ENCODE measurements at places on chromosomes 5 and 9. TPM values are rescaled to one million over a fixed set of nuclear protein-coding genes. Genes with fewer than 3 reads are reported as not detected.

SHOC1 gene
- total RNA-seq, result not detected

PCDHGA12 gene
- 1.2 TPM for total RNA-seq

SEMA4D gene
- total RNA-seq, result 32.3 TPM

STX17 gene
- 44.8 TPM for total RNA-seq

NMUR2 gene
- 0.80 TPM for total RNA-seq

GRCh38 chr9:80644044-80644443, 1045.3 kb downstream of the TLE1 start:
- no peaks in the 10 kb centered on the region for H3K27me3 ChIP-seq
- H3K36me3 ChIP-seq, result no peaks in the 10 kb centered on the region
- DNase-seq, result no peak
- H3K4me3 ChIP-seq, result no peak overlapping the region
- H3K4me1 ChIP-seq, result no peaks in the 10 kb centered on the region

DNA sequence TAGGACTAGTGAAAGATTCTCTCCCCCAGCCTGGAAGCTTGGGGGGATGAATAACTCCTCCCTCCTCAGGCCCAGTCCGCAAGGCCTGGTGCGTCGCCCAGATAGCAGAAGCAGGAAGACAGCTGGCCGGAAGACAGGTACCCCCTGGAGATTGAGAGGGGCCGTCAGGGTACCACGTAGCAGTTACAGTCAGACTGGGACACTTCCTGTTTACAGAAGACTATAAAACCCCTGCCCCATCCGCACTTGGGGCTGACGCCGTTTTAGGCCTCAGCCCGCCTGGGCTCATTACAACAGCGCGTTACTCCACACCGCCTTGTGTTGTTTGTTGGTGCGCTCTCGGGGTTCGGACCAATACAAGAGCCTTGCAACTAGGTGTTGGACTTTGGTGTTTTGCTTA, 15.4 kb downstream of the SEMA6A start:
- peaks cover 39% of the 10 kb centered on the region for H3K4me1 ChIP-seq
- H3K27ac ChIP-seq, result no peak overlapping the region
- H3K36me3 ChIP-seq, result peaks cover 14% of the 10 kb centered on the region
- no peak overlapping the region for H3K4me3 ChIP-seq
- H3K27me3 ChIP-seq, result no peaks in the 10 kb centered on the region
- DNase-seq, result no peak

- DNase-seq, result no peak
- H3K4me3 ChIP-seq, result no peak overlapping the region
- H3K27me3 ChIP-seq, result no peaks in the 10 kb centered on the region
Measured at GRCh38 chr5:154895606-154896561, 37.5 kb downstream of the CNOT8 start.

DNA sequence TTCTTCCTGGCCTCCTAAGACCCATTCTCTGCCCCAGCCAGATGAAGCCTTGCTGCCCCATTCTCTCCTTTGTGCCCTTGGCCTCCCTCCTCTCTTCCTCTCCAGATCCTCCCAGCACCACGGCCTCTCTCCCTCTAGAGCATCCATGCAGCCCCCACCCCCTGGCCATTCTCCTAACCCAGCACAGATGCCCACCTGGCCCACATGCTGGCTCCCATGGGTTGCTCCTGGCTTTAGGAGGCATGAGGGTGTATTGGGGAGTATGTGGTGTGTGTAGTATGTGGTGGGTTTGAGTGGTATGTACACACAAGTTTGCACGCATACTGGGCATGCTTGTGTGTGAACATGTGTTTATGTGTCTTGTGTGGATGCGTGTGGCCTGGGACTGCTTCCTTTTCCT, 47.1 kb downstream of the FOXI1 start:
- DNase-seq, result no peak
- no peaks in the 10 kb centered on the region for H3K4me1 ChIP-seq
- no peak overlapping the region for H3K27ac ChIP-seq

DNA sequence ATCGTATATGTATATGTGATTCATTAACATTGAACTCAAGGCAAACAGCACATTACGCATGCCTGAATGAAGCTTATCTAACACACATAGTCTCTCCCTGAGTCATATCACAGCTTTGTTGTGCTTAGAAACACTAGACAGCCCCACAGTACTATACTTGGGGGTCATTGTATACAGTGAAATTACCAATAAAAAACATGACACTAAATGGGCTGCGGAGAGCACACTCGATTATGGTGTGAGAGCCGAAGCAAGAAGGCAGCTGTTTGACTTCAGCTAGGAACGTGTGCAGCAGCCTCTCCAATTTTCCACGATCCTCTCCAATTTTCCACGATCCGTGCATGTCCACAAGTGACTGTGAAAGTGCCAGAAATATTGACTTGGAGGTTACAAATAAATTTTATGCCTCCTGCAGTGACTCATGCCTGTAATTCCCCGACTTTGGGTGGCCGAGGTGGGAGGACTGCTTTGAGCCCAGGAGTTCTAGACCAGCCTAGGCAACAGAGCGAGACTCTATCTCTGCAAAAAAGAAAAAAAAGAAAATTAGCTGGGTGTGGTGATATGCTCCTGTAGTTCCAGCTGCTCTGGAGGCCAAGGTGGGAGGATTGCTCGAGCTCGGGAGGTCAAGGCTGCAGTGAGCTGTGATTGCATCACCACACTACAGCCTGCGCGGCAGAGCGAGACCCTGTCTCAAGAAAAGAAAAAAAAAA, 102.4 kb downstream of the DAPK1 start:
- peak overlapping the region; percentile 3 for H3K4me3 ChIP-seq
- DNase-seq, result no peak
- peaks cover 25% of the 10 kb centered on the region for H3K36me3 ChIP-seq
- H3K27me3 ChIP-seq, result no peaks in the 10 kb centered on the region
- peak overlapping the region; percentile 84 for H3K27ac ChIP-seq

DNA sequence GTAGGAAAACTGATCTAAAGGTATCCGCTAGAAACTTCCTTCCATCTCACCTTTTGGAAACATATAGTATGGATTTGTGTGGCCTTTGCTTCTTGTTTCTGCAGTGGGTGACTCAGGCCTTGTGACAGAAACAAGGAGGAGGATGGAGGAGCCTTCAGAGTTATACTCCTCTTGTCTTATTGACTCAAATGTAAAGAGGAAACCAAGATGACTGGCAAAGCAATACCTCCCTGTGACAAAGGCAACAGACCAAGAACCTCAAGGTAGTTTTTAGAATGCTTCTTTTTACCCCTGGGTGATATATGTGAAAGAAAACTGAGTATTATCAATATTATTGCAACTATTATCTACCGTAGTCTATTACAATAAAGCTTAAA, 123.3 kb upstream of the SLIT3 start:
- H3K27ac ChIP-seq, result no peak overlapping the region
- H3K4me1 ChIP-seq, result peaks cover 6% of the 10 kb centered on the region
- H3K4me3 ChIP-seq, result no peak overlapping the region
- peaks cover 3% of the 10 kb centered on the region for H3K27me3 ChIP-seq
- H3K36me3 ChIP-seq, result no peaks in the 10 kb centered on the region
- DNase-seq, result no peak

- H3K27me3 ChIP-seq, result peaks cover 21% of the 10 kb centered on the region
- H3K27ac ChIP-seq, result peak overlapping the region; percentile 54
- peak overlapping the region; percentile 89 for H3K4me3 ChIP-seq
- peaks cover 47% of the 10 kb centered on the region for H3K4me1 ChIP-seq
- no peak for DNase-seq
Measured at GRCh38 chr5:150153957-150154617, 1.6 kb downstream of the PDGFRB start.

DNA sequence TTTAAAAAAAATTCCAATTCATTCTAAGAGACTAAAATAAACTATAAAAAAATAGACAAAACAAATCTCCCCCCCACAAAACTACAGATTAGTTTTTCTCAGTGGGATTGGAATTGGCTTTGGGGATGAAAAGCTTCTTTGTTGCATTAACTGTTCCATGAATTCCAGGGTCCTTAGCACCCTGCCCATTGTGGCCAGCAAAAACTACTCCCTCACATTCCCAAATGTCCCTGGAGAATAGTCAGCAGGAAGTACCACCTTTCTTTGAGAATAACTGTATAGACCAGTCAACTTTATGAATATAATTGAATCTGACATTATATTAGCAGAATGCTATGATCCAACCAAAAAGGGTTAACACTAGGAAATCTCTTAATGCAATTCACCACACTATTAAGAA, 147.9 kb downstream of the LPAR1 start:
- H3K4me1 ChIP-seq, result no peaks in the 10 kb centered on the region
- no peaks in the 10 kb centered on the region for H3K36me3 ChIP-seq
- H3K27me3 ChIP-seq, result no peaks in the 10 kb centered on the region
- H3K27ac ChIP-seq, result no peak overlapping the region
- H3K4me3 ChIP-seq, result no peak overlapping the region

DNA sequence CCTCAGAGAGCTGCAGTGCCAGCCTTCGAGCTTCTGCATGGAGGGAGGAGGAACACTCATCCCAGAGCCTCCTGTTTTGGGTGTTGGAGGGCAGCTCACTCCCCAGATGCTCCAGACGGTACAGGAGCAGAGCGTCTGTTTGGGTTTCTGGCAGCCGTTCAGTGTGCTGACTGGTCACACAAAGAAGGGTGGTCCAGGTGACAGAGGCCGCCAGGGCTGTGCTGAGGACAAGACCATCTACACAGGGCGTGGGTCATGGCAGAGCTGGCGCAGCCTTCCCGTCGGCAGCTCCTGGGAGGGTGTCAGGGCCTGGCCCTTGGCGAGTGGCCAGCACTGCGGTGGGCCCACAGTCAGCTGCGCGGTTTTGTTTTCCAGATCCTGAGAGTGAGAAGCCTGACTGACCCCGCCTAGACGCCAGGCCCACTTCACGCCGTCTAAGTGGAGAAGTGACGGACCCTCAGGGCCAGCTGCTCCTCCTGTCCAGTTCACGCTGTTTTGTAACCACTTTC, 131.4 kb upstream of the FAM120A start:
- H3K27me3 ChIP-seq, result no peaks in the 10 kb centered on the region
- H3K27ac ChIP-seq, result no peak overlapping the region
- H3K36me3 ChIP-seq, result no peaks in the 10 kb centered on the region
- no peak overlapping the region for H3K4me3 ChIP-seq
- no peak for DNase-seq

- peak within 1 kb of the TSS; percentile 90 for H3K27ac ChIP-seq
- H3K36me3 ChIP-seq, result no peaks in the 10 kb centered on the region
- H3K27me3 ChIP-seq, result peaks cover 14% of the 10 kb centered on the region
- H3K4me1 ChIP-seq, result peaks cover 20% of the 10 kb centered on the region
- DNase-seq, result no peak
Measured at GRCh38 chr9:130444565-130445221, at the start of gene ASS1. Gene ASS1, plus strand, starts transcription at chr9:130444961. Its CDS starts 7,268 bp downstream, at chr9:130452229.

DNA sequence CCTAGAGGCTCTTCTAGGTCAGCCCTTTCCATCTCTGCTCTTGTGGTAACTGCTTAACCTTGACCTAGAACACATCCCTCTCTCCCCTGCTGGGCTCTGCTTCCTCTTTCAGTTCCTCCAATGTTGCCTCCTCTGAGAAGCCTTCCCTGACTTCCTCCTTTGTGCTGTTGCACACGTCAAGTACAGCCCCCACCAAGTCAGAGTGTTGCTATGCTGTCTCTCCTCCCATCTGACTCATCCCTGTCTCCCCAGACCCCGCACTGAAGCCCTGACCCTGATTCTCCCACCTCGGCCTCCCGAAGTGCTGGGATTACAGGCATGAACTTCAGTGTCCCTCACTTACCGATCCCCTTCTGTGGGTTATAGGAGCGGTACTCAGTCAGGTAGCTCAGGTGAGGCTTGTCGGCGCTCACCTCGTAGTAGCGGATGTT, 10.4 kb upstream of the TRIM14 start:
- no peak for DNase-seq
- no peaks in the 10 kb centered on the region for H3K36me3 ChIP-seq
- peaks cover 3% of the 10 kb centered on the region for H3K4me1 ChIP-seq

DNA sequence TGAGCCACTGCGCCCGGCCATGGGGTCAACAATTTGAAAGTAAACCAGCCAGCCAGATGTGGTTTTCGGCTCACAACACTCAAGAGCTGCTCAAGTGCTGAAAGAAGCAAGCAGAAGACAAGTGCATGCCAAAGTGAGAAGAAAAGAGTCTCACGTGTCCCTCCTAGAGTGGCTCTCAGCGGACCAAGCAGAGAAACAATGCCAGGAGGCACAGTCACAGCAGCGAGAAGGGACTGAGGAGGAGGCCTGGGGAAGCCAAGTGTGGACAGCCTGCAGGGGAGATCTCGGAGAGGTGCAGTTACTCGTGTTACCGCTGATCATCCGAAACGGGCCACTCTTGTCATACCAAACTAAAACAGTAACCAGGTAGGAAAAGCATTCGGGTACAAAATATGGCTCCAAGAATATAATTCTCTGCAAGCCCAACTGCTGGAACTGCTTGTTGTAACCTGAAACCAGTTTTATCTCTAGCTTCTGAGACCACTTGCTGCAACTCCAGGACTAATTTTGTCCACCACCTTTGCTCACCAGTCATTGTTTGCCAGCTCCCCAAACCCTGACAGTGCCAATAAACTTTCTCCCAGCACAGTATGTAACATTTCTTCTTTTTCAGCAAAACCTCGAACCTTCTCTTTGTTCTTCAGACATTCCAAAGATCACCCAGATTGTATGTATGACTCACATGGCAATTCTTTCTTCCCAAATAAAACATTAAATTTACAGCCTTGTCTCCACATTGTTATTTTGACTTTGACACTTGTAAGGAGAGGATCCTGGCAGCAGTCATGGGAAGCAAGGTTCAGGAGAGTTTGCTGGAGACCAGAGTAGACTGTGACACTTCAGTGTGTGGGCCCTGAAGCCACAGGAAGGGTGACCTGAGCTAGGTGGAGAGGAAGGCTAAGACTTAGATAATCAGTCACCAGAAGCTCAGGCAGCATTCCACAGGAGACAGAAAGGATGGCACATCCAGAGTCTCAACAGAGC, 6.3 kb downstream of the SLC35D2 start:
- no peaks in the 10 kb centered on the region for H3K27me3 ChIP-seq
- H3K4me1 ChIP-seq, result peaks cover 24% of the 10 kb centered on the region
- H3K36me3 ChIP-seq, result peaks cover 8% of the 10 kb centered on the region
- H3K27ac ChIP-seq, result peak overlapping the region; percentile 29

DNA sequence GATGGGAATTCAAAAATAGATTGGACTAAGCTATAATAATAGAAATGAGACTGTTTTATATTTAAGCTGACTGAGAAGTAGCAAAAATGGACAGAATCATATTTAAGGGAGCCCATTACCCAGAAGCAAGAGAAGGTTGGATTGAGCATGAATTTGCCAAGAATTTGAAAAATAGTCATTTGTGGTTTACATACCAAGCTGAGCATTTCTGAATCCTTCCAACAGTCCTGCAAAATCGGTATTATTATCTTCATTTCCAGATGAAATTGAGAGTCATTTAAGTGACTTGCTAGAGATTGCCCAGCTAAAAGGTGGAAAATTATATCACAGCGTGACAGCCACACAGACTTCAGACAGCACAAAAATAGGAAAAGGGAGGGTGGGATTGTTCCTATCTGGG, 48.4 kb downstream of the TNFSF15 start:
- no peak for DNase-seq
- peaks cover 30% of the 10 kb centered on the region for H3K27me3 ChIP-seq
- H3K36me3 ChIP-seq, result no peaks in the 10 kb centered on the region
- H3K4me1 ChIP-seq, result no peaks in the 10 kb centered on the region
- H3K4me3 ChIP-seq, result no peak overlapping the region
- no peak overlapping the region for H3K27ac ChIP-seq

DNA sequence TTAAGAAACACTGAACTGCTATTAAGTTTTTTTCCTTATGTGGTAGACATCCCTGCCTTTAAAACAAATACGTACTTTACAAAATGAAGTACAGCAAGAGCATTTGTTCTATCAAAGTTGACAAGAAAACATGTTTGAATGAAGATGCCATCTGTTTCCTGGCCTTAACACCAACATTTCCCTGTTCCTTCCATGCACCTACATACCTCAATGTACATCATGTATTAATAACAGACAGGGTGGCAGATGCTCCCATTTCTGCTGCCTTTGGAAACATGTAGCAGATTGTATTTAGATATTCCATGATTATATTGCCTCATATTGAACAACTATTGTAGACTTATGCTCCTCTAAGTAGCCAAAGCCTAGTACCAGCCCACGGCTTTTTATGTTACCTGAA, 104.4 kb downstream of the PJA2 start:
- no peaks in the 10 kb centered on the region for H3K36me3 ChIP-seq
- H3K27me3 ChIP-seq, result no peaks in the 10 kb centered on the region
- no peak for DNase-seq
- H3K4me3 ChIP-seq, result no peak overlapping the region
- H3K27ac ChIP-seq, result no peak overlapping the region
- H3K4me1 ChIP-seq, result peaks cover 3% of the 10 kb centered on the region

Measured in type B pancreatic cell (in vitro differentiated cells).